Heart left ventricle (tissue), 16 donors: ENCODE measurements at places on chromosomes 2 and 18. TPM values are rescaled to one million over a fixed set of nuclear protein-coding genes. Genes with fewer than 3 reads are reported as not detected.

DNA sequence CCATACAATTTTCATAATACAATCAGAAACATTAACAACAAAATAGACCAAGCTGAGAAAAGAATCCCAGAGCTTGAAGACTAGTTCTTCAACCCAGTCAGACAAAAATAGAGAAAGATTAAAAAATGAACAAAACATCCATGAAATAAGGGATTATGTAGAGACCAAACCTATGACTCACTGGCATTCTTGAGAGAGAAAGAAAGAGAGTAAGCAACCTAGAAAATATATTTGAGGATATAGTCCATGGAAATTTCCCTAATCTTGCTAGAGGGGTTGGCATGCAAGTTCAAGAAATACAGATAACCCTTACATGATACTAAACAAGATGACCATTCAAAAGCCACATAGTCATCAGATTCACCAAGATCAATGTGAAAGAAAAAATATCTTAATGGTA is 281.7 kb downstream of the CCDC85A start:
- DNase-seq: no peak

DNA sequence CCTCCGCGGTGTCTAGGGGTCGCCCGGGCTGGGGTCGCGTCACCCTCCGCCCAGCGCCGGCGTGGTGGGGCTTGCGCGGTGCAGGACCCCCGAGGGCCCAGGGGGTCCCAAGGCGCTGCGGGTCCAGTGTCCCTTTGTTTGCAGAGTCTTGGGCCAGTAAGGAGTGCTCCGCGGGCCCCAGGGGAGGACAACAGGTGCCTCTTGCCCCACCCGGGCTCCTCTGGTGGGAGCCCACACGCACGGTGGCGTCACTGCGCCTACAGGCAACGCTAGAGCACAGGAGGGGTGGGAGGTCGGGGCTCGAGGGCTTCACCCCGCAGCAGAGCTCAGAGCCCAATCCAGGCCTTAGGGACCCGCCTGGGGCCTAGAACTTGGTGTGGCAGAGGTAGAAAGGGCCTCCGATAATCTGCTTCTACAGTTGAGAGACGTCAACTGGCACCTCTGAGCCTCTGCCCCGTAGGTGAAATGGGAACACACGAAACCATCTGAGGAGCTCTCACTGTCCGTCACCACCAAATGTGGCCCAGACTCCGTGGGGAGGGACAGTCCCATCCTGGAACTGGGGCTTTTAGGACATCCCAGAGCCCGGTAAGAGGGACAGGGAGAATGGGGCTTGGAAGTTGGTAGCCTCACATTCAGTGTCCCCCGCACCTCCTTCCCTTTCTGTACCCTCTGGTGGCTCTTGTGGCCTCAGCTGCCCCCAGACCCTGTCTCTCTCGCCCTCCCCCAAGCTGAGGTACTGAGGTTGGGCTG is 1.4 kb downstream of the ARID5A start:
- no peak for DNase-seq

DNA sequence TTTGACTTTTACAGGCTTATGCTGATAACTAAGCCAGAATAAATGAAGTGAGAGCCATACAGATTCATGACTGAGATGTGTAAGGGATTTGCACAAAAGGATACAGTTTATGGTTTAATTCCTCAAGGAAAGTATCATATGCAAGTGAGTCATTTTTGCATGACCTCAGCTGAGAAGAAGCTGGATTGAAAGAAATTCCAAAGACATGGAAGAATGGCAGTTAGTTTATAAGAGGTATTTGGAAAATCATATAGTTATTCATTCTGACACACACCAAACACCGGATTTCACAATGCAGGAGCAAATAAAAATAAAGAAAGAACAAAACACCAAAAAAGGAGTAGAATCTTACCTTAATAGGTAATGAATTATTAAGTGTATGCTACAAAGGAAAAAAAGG is 83.2 kb upstream of the RND3 start:
- DNase-seq: no peak

DNA sequence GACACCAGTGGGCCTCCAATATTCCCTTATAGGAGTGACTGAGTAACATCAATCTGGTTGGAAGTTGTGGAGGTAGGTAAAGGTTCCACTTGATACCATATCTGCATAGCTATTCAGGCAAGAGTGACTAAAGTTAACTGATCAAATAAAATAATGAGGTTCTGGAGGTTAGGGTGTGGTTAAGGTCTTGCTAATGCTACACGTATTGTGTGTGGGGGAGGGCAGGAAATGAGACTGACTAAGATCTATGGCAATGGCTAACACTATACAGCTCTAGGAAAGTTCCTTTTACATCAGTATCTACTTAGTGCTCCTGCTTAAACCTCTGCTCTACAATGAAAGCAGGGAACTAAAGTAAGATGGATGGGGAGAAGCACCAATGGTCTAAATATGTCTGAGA is 149.1 kb upstream of the MGAT5 start:
- no peak for DNase-seq

GRCh38 chr2:189952536-189953109 is 109.9 kb downstream of the MSTN start:
- DNase-seq: no peak

DNA sequence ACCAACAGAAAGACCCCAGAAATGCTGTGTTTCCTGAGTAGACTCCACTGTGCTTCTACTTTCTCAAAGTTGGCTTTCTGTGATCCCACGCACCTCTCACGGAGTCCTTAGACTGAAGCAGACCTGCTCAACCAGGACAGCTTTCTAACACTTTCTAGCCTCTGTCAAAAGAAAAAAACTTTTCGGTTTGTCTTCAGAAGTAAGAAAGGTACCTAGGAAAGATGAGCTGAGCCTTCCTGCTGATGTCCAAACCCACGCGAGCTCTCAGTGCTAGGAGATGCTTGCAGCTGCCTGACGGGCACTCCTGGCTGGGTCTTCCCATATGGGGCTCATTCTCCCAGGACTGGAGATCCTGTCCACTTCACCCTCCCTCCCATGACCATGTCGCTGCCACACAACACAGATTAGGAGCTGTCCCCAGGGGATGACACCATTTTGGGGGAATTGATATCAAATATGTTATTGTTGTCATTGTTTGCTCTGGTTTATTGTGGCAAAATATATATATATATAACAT is 49.2 kb upstream of the DAPL1 start:
- DNase-seq: no peak

- DNase-seq: no peak
Measured at GRCh38 chr2:171180229-171180930, 19.7 kb upstream of the TLK1 start.

GRCh38 chr2:216018709-216019108 is 5.4 kb upstream of the MREG start:
- DNase-seq: no peak

DNA sequence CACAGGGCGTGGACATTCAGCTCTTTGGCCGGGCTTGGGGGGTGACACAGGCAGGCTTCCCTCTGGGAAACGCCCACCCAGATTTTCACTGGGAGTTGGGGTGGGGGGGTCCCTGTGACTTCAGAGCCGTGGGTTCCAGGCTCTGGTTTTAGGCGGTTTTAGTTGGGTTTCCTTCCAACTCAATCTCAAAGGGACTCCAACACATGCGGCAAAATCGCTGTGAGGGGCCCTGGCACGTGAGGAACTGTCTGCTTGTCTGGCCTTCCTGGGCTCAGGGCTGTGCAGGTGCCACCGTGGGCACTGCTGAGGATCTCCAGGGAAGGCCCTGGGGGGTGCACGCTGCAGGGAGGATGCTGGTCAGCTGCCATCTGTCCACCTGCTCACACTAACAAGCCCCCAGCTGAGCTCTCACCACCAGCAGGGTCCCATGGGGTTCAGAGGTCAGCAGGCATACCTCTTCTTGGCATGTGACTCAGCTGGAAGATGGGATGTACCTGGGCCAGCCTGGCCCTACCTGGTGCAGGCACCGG is 11.7 kb downstream of the HS6ST1 start:
- DNase-seq: no peak

DNA sequence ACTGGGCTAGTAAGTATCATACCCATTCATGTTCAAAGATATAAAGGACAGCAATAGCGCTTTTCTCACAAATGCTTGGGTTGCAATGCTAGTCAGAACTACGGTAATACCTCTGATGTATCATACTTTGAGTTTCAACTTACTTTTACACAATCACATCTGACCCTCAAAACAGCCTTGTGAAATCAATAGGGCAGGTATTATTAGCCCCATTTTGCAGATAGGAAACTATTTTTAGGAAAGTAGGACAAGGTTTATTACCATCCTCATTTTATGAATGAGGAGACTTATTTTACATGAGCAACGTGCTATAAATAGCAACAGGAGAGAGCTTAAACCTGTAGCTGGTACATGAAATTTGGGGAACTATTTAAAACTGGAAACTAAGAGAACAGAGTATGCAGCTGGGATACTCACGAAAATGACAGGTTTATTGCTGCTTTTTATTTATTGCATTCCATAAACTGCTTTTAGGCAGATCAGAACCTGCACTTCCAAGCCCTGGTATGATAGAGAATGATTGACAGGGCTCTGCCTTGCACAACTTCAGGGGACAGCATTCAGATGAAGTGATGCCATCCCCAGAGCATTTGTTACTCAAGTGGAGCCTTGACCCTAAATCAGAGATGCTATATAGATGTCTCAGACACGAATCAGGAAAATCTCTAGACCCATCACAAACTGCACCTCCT is 42.4 kb upstream of the PPM1B start:
- DNase-seq: no peak

DNA sequence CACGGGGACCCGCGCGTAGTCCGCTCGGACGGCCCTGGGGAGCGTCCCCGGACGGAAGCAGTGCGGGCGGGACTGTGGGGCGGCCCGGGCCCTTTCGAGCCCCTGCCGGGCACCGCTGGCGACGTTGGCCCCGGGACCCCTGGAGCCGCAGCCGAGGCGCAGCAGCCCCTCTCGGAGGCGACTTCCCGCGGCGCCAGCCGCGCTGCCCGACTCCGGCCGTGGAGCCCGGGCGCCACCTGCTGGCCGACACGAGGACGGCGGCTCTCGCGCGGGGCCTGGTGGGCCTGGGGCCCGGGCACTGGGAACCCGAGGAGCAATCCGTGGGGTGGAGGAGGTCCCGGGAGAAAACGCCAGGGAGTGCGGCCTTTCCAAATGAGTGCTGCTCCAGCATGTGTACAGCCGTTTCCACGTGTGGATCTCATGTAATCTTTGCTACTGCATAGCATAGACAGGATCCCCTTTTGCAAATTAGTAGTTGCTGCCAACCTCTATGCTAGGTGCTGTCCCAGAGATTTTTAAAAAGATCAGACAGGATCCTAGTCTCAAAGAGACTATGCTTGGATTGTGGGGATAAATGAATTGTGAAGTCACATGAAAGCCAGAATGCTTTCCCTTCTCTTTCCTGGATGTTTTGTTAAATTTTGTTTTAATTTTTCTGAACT is 4.0 kb downstream of the ID2 start:
- peak; percentile 65 for DNase-seq

- DNase-seq: no peak
Measured at GRCh38 chr2:9212010-9212635, 5.5 kb downstream of the ASAP2 start.

DNA sequence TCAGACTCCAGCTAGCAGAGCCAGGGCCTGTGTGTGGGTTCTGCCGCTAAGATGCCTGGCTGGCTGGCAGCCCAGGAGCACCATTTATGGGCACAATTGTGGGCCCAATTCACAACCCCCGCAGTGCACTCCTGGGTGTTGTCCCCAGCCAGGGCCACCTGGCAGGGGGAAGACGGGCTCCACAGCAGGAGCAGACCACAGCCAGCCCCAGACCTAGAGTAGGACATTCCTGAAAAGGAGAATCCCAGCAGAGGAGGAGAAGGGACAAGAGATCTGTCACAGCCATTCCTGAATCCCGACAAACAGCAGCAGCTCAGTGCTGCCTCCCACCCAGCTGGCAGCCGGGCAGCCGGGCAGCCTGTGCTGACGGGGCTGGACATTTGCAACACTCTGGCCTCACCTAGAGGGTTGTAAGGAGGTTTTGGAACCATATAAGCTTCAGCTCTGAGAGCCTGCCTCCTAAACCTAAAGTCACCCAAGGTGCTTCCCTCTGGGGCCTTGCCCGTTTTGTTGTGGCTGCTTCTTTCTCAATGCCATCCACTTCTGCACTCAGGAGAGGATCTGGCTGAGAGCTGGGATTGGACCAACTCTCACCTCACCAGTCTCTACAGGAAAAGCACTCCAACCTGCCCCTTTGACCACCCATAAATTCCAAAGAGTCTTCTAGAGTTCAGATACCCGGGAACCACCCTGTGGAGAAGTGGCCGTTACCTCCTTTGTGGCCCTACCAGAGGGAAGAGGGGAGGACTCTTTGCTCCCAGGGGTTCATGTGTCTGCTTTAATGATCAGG is 4.1 kb upstream of the TMEM177 start:
- no peak for DNase-seq

GRCh38 chr18:29181151-29181901 is 1004.4 kb upstream of the CDH2 start:
- no peak for DNase-seq

- no peak for DNase-seq
Measured at GRCh38 chr18:31438402-31438801, 9.1 kb upstream of the DSG3 start.

Gene TTR
- polyA plus RNA-seq: 0.19 TPM

Gene PLGLB1
- polyA plus RNA-seq: 0.42 TPM

Gene MATN3
- 0.19 TPM for polyA plus RNA-seq

Gene AMER3
- not detected for polyA plus RNA-seq

Gene GKN1
- not detected for polyA plus RNA-seq

Gene UGT1A6
- polyA plus RNA-seq: not detected

Gene CENPA
- 2.1 TPM for polyA plus RNA-seq

Gene SLC23A3
- polyA plus RNA-seq: 0.17 TPM

Gene CTLA4
- not detected for polyA plus RNA-seq

Gene MAP4K3
- polyA plus RNA-seq: 20.3 TPM

Gene OTOS
- not detected for polyA plus RNA-seq
